ENCODE measurements at places on chromosomes 6 and 20.

GRCh38 chr20:16020971-16021370, 552.3 kb downstream of the KIF16B start:
- no peak for DNase-seq

DNA sequence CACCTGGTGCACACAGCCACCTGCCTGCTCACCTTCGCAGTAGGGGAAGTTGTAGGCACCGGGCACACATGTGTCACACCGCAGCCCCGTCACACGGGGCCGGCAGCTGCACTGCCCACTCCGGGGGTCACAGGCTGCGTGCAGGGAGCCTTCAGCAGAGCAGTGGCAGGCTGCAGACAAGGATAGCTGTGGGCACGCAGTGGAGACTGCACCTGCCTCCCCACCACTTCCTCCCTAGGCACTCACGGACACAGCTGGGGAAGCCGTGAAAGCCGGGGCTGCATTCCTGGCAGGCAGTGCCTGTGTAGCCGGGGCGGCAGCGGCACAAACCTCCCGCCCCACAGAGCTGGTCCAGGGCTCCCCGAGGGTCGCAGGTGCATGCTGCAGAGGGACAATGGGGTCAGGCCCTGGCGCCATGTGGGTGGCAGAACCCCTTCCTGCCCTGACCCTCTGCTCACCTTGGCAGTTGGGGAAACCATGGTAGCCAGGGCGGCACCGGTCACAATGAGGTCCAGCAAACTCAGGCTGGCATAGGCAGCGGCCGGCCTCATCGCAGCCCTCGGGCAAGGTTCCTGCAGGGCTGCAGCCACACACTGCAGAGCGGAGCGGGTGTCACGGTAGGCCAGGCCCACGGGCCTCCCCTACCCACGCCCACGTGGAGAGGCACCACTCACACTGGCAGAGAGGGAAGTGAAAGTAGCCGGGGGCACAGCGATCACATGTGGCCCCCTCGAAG, 29.4 kb downstream of the LAMA5 start:
- DNase-seq = no peak

DNA sequence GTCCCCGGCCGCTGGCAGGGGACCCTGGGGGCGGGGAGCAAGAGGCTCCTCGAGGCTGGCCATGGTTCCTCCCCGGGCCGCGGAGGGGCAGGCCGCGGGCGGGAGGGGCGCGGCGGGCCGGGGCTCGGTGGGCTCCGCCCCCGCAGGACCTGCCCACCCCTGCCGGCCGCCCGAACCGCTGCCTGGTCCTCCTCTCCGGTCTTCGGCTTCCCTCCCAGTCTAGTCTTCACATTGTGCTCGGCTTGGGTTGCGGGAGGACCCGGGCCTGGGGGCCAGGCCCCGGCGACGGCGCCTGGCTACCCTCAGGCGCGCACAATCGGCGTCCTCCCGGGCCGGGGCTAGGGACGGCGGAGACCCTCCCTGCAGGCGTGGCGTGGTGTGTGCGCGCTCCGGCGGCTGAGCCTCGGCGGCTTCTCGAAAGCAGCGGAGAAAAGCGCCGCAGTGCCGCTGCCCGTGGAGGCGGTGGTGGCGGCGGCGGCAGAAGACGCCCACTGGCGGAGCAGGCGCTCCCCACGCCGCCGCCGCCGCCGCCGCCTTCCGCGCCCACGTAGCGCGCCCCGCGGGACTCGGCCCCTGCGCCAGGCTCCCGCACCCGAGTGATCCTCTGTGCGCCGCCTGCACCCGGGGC, at the start of gene PDE10A:
TSS of gene PDE10A (minus strand) at position 493 of the 628 bp plus-strand sequence. CDS start at position 63, 430 bp downstream.
- DNase-seq = peak; percentile 75

GRCh38 chr6:87879132-87879861, 168.3 kb upstream of the SPACA1 start:
- DNase-seq = no peak

- DNase-seq = no peak
Measured at GRCh38 chr6:138031417-138031816, 75.8 kb downstream of the PERP start.

DNA sequence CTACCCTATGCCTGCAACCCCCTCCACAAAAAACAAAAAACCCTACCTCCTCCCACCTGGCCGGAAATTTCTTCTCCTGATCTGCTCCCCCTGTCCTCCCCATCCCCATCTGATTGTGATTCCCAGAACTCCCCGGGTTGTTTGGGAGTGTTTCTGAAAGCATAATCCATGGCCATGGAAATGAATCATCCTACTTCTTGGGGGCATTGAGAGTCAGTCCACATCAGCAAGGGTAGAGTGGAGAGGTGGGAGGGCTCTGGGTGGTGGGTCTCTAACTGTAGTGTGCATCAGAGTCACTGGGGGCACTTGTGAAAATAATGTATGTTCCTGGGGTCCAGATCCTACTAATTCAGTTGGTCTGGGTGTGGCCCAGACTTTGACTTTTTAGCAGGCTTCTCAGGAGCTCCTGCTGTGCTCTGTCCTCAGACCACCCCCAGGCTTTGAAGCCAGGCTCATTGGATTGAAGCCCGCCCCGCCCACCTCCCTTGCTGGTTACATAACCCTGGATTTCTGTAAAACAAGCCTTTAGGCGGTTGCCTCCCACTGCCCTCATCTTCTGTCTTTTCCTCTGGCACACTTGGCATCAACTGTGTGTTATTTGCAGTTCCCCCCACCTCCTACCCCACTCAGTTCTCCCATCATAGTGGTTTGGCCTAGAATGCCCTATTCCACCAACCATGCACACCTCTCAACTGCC, 10.5 kb downstream of the PIGT start:
- DNase-seq = no peak

DNA sequence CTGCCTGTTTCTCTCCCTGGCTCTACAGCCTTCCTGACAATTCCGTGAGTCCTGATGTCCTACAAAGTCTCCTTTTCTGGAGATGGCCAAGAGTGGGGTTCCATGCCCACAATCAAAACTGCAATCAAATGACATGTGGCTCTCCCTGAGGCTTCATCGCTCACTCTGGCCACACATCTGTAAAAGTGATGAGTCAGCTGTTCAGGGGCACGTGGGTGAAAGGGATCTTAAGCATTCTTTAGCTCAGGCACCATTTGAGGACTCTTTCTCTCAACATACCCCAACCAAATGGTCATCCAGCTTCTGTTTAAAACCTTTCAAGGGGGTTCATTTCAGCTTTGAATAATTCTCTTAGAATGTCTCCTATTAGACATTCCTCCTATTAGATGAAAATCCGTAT, 42.3 kb upstream of the EYA2 start:
- no peak for DNase-seq

DNA sequence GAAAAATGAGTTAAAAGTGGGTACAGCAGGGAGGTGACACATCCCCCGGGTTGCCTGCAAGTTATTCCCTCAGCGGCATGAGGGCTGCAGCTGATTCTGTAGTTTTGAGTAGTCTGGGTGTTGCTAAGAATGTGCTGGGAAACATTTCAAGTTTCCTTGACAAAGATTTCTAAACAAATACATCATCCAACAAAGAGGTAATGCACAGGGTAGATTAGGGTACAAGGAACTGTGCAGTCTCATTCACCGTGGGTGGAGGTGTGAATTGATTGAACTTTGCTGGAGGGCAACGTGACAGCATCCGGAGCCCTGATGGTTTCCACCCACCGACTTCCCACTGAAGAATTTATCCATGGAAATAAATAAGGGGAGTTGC, 21.8 kb downstream of the CASS4 start:
- no peak for DNase-seq

- DNase-seq = no peak
Measured at GRCh38 chr6:32882879-32883250, 28.9 kb downstream of the PSMB9 start.

DNA sequence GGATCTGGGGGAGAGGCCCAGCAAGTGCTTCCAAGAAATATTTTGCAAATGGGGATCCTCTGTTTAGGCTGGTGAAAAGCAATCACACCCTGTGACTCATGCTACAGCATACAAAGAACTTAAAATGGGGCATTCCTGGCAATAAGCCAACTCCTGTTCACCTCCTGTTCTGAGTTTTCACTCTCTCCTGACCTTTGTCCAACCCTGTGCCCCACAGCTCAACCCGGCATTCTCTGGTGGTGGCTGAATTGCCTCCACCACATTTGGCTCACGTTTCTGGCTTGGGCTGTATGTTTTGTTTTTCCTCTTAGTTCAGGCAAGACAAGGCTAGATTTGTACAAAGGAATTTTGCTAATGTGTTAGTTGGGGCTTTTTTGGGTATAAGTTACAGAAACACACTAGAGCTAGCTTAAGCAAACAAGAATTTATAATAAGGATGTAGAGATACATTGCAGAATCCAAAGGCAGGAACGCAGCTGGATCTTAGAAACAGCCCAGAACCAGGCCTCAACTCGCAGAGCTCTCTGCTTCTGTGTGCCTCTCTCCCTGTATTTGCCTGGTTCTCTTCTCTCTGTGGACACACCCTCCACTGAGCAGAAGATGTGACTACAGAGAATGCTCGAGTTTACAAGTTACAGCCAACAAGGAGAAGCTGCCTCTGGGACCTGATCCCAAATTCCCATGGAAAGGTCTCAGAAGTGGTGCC, 9.4 kb downstream of the ABCC10 start:
- no peak for DNase-seq

- no peak for DNase-seq
Measured at GRCh38 chr6:94049001-94049400, 629.6 kb upstream of the EPHA7 start.

- DNase-seq = peak; percentile 11
Measured at GRCh38 chr6:99905209-99906106, 88.6 kb downstream of the MCHR2 start.

- DNase-seq = no peak
Measured at GRCh38 chr20:54075322-54075721, 4.9 kb upstream of the BCAS1 start.

All from nephron progenitor cell (in vitro differentiated cells).